Activated CD4-positive, alpha-beta T cell treated with anti-CD3 and anti-CD28 coated beads, Interleukin-10, Interleukin-2, amounts not matched to agents 100 ng/mL and 50 ng/mL, durations not matched to agents 16 hours and 8 hours (primary cell): ENCODE measurements at places on chromosomes 5 and 9.

- DNase-seq = peak; percentile 15
These were observed 623 bp upstream of the TRIM36 start for GRCh38 chr5:115170134-115170928.

DNA sequence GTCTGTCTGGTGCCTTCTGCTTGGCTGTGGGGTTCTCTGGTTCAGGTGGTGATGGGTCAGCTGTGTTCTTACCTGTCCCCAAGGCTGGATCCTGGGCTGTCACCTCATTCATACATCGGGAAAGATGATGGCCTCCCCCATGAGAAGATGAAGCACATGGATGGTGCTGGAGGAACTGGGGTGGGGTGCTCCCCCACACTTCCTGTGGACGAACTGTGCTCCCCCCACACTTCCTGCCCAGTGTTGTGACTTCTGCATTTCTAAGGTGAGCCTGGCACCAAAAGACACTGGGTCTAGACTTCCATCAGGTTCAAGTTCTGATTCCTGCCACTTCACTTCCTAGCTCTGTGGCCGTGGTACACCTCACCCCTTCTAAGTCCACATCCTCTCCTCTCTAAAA, 4.3 kb upstream of the SURF6 start:
- DNase-seq = no peak

DNA sequence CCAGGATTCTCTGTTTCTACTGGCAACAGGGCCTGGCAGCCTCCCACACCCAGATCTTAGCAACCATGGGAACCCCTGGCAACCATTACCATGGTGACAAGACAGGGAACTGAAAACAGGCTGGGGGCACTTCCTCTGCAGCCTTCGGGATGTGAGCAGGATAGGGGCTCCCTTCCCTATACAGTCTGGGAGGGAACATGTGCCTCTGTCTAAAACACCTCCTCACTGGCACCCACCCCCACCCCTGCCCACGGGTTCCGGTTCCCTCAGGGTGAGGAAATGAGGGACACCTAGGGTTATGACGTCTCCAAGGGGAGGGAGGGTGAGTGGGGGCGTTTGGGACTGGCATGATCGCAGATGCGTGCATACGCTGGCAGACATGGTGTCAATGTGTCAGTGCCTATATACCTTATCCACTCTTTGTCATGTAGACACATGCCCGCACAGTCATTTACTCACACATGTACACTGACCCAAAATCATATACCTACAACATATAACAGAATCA, 3.0 kb upstream of the DNAJB5 start:
- peak; percentile 39 for DNase-seq

DNA sequence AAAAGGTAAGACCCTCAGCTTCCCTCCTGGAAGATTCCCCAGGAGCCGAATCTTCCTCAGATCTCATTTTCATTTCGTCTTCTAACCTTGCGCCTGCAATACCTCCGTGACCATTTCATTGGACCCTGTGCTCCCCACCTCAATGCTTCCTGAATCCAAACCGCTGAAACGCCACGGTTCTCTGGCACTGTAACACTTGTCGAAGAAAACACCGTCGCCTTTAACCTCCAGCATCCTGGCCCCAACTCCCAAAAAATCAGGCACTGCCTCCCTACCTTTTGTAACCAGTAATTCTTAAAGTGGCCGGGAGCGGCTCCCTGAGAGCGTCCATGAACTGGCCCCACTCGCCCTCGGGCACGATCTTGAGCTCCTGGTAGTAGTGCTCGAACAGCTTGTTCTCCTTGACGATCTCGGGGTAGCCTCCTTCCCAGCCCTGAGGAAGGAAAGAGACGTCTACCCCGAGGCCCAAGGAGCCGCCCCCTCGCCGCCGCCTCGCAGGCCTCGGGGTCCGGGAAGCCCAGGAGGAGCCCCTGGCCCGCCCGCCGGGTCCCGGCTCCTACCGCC, 438 bp downstream of the NSUN2 start:
- DNase-seq = no peak

DNA sequence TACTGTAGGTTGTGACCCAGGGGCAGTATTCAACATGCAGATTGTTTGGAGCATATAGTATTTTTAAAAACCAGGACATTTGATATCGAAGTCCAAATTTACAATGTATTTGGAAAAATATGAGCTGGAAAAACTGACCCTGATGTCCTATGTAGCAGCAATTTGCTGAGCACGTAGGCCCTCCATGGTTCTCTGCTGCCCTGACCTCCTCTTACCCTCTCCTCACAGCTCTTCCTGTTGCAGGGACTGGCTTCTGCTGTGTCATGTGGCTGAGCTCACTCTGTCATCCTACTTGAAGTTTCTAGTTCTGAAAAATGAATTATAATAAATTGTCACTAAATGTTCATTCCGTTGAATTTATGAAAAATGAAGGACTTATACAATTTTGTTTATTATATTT, 4.1 kb upstream of the ASPN start:
- no peak for DNase-seq

- DNase-seq = no peak
These were observed 5.8 kb downstream of the TAS2R1 start for GRCh38 chr5:9624196-9624947.
